ENCODE measurements at places on chromosomes 7 and 10. TPM values are rescaled to one million over a fixed set of nuclear protein-coding genes. Genes with fewer than 3 reads are reported as not detected.

Gene ACHE
- total RNA-seq = 21.5 TPM

Gene GDF2
- not detected for total RNA-seq

Gene CCL26
- total RNA-seq = 0.84 TPM

Gene ABCB4
- total RNA-seq = 0.49 TPM

Measured in muscle of leg (tissue), 16 donors.